ENCODE measurements at places on chromosomes 4 and X.
A peak's percentile ranks its signal among the peaks of the same experiment; 100 is the strongest.

- no peak for DNase-seq
Observed at GRCh38 chrX:14554131-14554715, 24.9 kb downstream of the GLRA2 start.

GRCh38 chr4:38904090-38904666 is 36.6 kb downstream of the FAM114A1 start:
- DNase-seq: no peak

- DNase-seq: no peak
Observed at GRCh38 chrX:48826135-48826875, at the start of gene ERAS. Gene ERAS (plus strand): TSS chrX:48826513. CDS start chrX:48829124, 2,611 bp downstream.

DNA sequence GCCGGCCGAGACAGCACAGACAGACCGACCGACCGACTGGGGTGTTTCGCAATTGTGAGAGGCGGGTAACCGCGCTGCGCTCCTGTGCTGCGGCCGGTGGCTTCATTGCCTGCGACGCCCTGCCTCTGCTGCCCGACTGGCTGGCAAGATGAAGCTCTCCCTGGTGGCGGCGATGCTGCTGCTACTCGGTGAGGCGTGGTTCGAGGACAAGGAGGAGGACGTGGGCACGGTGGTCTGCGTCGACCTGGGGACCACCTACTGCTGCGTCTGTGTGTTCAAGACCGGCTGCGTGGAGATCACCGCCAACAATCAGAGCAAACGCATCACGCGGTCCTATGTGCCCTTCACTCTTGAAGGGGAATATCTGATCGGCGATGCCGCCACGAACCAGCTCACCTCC is 565.7 kb upstream of the SMIM31 start:
- DNase-seq: no peak

DNA sequence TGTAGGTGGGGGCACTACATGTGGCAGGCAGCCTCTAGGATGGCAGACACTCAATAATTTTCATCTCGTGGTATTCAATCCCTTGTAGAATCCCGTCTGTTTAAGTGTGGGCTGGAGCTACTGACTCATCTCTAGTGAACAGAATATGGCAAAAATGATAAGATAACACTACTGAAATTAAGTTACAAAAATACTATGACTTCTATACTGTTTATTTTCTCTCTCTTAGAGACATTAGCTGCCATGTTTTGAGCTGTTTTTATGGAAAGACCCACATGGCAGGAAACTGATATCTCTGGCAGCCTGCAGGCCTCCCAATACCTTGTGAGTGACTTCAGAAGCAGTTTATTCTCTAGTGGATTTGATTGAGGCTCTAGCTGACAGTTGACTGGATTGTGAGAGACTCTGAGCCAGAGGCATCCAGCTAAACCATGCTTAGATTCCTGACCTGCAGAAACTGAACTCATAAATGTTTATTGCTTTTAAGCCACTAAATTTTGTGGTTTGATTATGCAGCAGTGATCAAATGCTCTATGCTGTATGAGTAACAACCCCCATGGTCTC is 298.8 kb upstream of the CTSO start:
- DNase-seq: no peak

DNA sequence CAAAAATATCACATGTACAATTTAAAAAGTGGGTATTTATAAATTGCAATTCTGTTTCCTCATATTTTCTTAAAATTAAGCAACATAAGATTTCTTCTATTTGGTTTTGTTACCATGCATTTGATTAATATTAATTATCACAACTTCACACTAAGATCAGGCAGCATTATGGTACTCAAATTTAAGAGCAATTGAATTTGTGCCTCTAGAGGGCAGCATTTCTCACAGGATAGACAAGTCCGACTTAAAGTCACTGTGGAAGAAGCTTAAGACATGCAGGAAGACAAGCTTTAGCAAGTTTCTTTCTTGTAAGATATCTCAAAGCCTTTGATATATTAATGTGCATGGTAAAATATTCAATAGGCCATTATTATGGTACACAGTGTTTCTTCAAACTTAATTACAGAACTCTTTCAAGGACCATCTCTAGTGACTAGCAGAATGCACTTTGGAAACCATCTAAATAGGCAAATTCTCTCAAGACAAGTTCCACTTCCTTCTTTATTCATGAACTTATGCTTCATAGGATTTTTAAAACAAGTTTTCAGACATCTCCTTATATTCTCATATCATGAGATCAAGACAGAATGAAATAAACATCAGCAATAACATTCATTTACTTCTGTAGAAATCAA is 35.0 kb downstream of the FBXW7 start:
- DNase-seq: peak; percentile 51

DNA sequence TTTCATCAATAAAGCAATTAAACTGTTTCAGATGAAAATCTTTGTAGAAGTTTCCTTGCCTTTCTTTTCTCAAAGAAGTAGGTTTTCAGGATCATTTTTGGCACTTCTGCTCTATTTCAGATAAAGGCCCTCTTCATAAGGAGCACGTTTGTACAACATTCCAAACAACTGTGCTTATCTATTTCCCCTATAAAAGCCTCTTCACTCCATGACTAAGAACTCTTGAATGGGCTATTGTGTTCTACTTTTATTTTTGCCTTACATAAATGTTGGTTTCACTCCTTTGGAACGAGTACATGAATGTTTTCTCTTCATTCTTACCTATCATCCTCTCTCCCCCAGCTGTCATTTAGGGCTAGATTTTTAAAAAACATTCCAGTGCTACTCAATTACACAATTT is 288.0 kb upstream of the PPP1R2C start:
- no peak for DNase-seq

DNA sequence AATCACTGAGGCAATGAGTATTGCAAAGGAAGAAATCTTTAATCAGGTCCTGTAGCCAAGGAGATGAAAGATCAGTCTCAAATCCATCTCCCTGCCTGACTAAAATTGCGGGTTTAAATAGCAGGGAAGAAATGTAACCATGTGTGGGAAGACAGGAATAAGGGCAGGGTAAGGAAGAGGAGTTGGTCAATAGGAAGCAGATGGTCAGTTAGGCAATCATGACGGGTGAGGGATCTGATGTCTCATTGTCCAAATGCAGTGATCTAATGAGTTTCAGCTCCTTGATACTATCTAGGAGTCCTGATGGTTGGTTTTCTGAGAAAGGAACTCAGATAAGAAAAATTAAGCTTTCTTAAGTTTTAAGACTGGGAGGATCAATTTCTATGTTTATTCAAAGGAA is 200.8 kb downstream of the SPATA18 start:
- no peak for DNase-seq

- no peak for DNase-seq
Observed at GRCh38 chrX:155611302-155611701, 1.4 kb downstream of the TMLHE start.

GRCh38 chrX:79110731-79111130 is 33.8 kb upstream of the GPR174 start:
- DNase-seq: no peak

DNA sequence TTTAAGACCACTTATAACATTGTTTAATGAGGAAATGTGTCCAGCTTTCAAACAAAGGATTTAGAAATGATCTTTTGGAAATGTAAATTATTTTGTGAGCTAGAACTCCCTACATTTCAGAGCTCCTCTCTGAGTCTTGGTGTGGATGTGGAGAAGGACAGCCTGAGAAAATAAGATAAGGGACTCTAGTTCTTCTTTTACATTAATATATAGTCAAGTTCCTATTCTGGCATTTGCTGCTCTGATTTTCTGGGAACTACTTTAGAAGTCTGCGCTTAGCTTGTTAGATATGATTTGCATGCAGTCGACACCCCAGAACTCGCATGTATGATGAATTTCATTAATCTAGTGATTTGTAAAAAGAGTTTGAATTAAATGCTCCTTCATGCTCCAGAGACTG is 45.5 kb downstream of the TSPAN7 start:
- DNase-seq: no peak

DNA sequence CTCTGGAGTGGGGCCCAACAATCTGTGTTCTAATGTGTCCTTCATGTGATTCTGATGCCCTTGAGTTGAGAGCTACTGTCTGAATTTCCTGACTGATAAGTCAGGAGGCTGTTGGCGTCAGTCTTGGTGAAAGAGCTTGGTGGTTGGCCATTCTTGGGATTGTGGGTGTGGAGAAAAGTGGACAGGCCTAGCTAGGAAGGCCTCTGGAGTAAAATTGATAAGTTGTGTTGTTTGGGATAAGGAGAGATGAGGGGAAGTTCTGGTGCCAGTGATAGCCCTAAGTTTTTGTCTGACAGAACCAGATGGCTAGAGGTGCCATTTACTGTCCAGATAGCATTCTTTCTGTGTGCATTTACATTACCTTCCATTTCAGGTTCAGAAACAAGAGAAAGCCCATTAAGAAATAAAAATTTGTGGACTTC is 11.7 kb downstream of the NSD2 start:
- DNase-seq: no peak

GRCh38 chr4:159103384-159103990 is 608 bp downstream of the RAPGEF2 start:
- no peak for DNase-seq

- no peak for DNase-seq
Observed at GRCh38 chr4:180999217-180999616, 1244.0 kb upstream of the TENM3 start.

- DNase-seq: no peak
Observed at GRCh38 chrX:1391370-1391706, 575 bp downstream of the SLC25A6 start.

DNA sequence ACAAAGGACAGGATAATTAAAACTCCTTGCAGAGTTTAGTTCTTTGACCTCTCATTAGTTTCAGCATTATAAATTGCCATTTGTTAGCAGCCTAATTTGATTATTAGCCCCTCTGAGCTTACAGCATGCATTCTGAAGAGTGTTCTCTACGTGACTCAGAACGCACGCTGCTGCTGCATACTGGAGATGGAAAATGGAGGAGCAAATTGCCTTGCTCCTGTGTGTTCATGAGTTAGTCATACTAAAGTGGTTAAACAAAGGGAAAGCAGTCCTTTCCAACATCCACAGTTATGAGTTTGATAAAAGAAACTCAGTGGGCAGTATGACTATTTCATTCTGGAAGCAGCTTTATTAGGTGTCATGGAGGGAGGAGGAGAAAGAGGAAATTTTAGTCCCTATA is 922.5 kb downstream of the RPA4 start:
- no peak for DNase-seq

DNA sequence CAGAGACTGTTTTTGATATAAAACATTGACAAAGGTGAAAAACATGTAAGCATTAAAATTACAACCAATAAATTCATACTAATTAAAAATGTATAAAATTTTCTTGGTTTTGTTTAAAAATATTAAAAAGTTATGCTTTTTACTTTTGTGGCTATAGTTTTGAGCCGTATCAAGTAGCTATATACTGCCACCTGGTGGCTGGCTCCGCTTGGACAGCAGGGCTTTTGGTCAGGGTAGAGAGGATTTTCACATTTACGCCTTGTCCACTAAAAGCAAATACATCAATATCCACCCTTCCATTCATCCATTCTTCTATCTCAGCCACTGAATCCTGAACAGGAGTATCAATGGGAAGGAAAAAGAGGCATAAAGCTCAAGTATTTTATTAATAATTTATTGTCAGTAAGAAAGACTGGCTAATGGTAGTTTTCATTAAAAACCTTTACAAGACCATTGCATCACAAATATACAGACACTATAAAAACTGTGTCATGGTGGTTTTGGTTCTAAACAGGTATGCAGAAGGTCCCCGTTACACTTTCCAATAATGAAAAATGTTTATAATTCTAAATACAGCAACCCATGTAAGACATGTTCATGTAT is 32.1 kb upstream of the MTNR1A start:
- no peak for DNase-seq

GRCh38 chrX:46374371-46374770 is 170.8 kb downstream of the ZNF674 start:
- DNase-seq: no peak

DNA sequence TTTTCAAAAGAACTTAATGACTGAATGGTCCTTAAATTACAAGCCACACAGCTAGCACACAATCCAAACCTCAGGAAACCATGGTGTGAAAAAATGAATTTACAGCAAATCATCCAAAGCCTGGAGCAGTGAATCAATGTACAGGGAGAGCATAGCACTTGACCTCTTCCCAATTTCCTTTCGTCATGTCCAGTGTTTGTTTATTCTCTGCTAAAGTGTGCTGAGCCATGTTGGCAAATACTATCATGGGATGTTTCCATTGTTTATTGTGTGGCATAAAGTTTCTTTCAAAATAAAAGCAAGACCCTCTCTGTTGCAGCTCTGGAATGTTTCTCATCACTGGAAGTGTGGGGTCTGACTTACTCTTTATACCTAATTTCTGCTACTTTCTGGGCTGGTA is 25.4 kb upstream of the FAM47B start:
- DNase-seq: no peak

DNA sequence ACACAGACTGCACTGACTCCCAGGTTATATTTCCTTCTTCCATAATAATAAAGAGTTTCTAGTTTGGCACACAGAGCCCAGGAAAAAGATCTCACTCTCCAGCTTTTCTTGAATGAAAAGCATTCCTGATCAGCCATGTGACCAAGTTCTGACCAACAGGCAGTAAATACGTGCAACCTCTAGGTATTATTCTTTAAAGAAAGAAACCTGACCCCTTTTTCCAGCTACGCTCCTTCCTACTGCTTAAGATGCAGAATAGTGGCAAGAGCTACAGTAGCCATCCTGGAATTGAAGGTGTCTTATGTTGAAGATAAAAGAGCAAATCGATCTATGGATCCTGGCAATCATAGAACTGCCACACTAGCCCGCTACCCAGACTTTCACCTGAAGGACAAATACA is 76.7 kb downstream of the LRBA start:
- DNase-seq: no peak

DNA sequence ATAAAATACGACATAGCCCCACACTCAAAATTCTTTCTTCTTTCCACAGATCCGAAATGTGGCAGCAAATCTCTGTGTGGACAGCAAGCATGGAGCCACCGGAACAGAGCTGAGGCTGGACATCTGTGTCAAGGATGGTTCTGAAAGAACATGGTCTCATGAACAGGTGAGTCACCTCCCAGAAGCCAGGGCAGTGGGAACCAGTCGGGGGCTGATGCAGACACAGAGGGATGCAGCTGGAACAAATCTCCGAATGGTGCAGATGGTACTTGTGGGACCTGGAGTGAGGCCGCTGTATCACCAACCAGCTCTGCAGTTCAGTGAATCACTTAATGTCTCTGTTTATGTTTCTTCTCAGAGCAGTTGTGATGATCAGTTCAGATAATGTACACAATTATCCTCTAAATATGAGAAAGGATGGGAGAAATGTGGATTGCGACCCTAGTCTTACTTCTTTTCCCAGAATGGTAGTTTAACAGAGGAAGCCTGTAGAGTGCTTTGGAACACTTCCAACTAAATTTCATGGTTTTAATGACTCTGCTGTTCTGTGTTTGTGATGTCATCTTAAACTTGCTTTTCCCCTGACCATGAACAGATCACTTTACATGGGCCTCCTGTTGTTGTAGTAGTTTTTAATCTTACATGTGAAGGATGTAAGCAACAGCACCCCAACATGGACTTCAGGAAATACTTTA is 159.3 kb upstream of the GALNT7 start:
- no peak for DNase-seq

DNA sequence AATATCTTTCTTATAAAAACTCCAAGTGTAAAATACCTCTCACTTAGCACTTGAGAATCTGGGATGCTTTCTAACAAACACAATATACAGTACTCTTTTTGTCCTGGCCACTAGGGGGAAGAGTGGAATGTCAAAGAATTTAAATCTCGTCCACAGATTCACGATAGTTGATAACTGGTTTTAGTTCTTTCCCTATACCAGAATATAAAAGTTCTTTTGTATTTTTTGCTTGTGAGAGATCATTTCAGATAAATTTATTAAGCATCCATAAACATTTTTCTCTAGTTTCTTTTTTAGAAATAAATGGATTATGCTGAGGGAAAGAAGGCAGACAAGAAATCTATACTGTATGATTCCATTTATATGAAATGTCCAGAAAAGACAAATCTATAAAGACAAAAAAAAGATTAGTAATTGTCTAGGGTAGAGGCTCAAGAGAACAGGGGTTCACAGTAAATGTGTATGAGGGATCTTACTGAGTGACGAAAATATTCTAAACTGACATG is 50.4 kb downstream of the MGARP start:
- no peak for DNase-seq

Measured in HS-27A (cell line).